GM12892 (cell line): ENCODE measurements at places on chromosomes 7 and 10.

DNA sequence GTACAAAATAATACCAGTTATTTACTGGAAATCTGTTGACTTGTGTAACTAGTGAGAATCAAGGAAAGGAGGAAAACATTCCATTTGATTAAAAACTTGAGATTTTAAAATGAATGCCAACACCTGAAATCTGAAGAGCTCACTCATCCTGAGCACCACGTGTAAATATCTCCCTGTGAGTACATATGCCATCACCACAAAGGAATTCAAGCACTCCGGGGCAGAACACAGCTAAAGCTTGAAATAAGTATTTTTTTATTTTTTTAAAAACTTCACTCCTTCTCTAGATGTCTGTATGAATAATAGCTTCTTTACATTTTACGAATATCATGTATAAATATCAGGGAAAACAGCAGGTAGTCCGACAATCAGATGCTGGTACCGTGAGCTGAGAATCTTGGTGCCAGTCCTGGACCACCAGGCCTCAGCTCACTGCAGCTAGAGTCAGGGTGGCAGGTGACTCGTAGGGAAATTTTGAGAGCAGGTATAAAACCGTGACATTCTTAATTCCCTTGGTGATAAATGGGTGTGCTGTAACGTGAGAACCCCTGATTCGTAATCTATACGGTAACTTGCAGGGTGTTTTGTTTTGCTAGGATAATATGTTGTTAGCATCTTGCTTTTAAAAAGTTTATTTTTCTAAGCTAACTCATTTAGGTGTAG lies 12.7 kb downstream of the LMTK2 start:
- DNase-seq, result no peak

- DNase-seq, result no peak
These were observed 105.4 kb downstream of the ITIH5 start for GRCh38 chr10:7561216-7561893.

DNA sequence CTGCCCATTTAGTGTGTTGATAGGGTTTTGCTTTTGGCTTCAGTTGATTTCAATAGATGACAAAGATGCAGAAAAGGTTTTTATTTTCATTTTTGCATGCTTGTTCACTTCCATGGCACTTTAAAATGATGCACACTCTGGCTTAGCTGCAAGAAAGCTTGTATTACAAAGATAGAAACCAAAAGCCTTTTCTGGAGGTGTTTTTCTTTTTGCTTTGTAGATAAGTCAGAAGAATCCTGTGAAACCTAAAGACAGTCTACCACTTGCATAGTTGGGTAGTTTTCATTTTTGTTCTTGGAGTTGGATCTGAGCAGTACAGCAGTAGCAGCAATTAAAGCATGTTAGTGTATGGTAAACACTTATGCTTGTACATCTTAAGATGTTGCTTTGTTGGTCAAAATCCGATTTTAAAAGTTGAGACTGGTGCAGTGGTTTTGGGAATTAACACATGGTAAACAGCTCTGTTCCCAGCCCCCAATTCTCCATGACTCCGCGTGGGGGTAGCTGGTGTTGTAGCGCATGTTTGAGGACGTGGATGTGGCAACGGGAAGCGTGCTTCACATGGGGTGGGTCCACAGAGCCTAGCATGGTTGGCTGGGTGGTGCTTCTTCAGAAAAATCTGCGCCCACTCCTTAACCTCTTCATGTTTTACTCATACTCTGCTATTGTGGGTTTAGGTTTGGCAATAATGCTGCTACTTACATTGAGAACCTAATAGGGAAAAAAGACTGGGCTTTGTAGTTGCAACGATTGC lies 19.8 kb downstream of the CCNY start:
- DNase-seq, result no peak

GRCh38 chr10:4704034-4704545 lies 121.9 kb upstream of the AKR1E2 start:
- DNase-seq, result no peak

- DNase-seq, result peak; percentile 58
These were observed 22.8 kb upstream of the TTYH3 start for GRCh38 chr7:2608921-2609411.

DNA sequence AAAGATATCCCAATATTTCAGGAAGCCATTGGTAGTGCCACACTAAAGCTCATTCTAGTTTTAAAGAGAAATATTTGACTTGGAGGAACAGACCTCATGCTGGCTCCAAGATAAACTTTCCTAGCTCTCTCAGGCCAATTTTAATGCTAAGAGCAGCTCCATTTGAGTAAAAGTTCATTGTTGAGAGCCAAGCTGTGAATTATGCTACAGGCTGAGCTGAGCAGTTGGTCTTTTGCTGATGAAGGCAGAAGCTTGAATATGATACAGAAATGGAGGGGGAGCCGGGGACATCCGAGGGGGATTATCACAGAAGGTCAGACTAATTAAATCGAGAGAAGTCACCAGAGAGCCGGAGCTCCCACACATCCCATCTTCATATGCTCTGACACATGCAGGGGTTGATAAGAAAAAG lies 175.7 kb upstream of the AUTS2 start:
- DNase-seq, result no peak

DNA sequence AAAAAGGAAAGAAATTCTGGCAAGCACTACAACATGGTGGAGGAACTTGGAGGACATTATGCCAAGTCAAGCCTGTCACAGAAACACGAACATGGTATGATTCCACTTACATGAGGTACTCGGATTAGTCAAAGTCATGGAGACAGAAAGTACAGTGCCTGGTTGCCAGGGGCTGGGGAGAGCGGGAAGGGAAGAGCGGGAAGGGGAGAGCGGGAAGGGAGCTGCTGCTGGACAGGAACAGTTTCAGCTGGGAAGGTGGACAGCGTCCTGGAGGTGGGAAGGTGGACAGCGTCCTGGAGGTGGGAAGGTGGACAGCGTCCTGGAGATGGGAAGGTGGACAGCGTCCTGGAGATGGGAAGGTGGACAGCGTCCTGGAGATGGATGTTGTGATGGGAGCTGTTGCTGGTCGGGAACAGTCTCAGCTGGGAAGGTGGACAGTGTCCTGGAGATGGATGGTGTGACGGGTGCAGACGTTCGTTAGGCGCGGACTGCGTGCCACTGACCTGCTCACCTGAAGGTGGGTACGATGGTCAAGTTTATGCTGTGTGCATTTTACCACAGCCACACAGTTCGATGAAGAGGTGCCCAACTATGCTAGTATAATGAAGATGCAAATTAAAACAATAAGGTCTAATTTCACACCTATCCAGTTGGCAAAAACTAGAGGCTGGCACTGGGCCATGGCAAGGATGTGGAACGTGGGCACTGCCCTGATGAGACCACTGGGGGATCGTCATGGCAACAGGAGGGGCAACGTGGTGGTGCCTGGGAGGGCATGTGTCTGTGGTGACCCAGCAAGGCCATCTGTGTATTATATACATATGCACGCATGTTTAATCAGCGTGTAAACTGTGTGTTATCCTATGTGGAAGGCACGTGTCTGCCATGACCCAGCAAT lies 103.8 kb downstream of the NKX6-2 start:
- DNase-seq, result no peak

DNA sequence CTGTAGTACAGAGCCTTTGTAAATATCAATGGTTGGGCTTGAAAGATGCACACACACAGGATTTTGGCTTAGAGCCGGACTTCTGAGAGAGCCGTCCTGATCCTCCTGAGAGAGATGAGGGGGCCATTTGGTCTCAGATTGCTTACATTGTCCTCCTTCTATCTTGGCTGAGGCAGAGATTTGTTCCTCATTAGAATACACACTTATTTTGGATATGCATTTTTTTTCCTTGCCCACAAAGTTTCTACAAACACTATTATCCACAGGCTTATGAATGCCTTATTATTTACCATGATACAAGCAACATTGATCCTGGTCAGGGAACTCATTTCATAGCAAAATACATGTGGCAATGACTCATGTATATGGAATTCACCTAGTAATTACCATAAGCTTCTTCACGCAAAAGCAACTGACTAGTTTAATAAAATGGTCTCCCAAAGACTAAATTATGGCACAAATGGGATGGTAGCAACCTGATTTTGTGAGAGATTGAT lies 175.3 kb downstream of the MDFIC start:
- DNase-seq, result no peak

- no peak for DNase-seq
These were observed 56.3 kb downstream of the RASGEF1A start for GRCh38 chr10:43210556-43210955.

DNA sequence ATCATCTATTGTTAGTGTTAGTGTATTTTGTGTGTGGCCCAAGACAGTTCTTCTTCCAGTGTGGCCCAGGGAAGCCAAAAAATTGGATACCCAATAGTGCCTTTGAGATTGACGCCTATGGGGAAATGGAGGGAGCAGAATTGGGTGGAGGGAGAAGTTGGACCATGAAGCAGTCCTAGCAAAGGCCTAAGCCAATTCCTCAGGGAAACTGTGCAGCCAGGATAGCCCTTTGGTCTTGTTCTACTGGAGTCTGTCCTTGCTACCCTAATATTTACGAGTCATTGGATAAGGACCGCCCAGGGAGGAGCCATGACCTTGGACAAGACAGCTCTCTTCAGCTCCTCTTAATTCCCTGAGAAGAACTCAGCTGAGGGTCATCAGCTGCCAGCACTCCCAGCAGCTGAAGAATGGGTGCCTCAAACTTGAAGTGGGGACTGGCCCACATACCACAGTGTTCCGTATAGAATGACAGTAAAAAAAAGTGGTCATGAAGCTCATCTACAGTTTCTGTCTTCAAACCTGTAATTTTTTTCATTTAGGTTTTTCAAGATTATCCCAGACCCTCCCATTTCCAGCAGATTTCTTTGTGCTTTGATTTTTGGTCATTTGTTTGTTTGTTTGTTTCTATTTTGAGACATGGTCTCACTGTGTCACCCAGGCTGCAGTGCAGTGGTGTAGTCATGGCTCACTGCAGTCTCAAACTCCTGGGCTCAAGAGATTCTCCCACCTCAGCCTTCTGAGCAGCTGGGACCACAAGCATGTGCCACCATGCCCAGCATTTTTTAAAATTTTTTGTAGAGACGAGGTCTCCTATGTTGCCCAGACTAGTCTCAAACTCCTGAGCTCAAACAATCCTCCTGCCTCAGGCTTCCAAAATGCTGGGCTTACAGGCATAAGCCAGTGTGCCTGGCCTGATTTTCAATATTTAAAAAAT lies 81.2 kb downstream of the C1GALT1 start:
- no peak for DNase-seq

DNA sequence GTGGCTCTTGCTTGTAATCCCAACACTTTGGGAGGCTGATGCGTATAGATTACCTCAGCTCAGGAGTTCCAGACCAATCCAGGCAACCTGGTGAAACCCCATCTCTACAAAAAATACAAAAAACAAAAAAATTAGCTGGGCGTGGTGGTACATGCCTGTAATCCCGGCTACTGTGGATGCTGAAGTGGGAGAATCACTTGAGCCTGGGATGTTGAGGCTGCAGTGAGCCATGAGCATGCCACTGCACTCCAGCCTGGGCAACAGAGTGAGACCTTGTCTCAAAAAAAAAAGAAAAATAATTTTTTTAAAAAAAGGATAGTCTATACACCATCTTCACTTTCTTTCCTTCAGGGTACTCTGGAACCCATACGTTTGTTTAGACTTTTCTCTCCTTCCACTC lies 6.2 kb downstream of the REEP3 start:
- DNase-seq, result no peak

GRCh38 chr7:129376778-129377700 lies 57.2 kb upstream of the STRIP2 start:
- DNase-seq, result no peak

GRCh38 chr10:36390221-36390620 lies 735.2 kb upstream of the ANKRD30A start:
- DNase-seq, result no peak

DNA sequence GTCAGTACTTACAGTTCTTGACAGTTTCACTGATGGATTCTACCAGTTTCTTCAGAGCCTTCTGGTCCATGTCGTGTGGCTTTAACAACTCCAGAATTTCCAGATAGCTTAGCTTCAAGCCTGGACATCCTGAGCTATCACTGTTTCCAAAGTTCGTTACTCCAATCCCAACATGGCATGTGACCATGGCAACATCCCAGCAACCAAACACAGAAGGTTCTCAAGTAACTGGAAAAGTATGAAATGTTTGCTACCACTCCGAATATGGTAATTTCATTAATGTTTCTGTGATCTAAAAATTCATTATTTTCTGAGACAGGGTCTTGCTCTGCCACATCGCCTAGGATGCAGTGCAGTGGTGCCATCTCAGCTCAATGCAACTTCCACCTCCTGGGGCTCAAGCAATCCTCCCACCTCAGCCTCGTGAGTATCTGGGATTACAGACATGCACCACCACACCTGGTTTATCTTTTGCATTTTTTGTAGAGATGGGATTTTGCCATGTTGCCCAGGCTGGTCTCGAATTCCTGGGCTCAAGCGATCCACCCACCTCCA lies 29.3 kb downstream of the RBM48 start:
- DNase-seq, result no peak

GRCh38 chr10:77355844-77356243 lies 281.8 kb downstream of the KCNMA1 start:
- DNase-seq, result no peak

GRCh38 chr10:100286051-100287033 lies at the start of gene BLOC1S2:
TSS of gene BLOC1S2 (minus strand) at chr10:100286680. CDS start at chr10:100286659, 21 bp downstream.
- DNase-seq, result peak; percentile 92

DNA sequence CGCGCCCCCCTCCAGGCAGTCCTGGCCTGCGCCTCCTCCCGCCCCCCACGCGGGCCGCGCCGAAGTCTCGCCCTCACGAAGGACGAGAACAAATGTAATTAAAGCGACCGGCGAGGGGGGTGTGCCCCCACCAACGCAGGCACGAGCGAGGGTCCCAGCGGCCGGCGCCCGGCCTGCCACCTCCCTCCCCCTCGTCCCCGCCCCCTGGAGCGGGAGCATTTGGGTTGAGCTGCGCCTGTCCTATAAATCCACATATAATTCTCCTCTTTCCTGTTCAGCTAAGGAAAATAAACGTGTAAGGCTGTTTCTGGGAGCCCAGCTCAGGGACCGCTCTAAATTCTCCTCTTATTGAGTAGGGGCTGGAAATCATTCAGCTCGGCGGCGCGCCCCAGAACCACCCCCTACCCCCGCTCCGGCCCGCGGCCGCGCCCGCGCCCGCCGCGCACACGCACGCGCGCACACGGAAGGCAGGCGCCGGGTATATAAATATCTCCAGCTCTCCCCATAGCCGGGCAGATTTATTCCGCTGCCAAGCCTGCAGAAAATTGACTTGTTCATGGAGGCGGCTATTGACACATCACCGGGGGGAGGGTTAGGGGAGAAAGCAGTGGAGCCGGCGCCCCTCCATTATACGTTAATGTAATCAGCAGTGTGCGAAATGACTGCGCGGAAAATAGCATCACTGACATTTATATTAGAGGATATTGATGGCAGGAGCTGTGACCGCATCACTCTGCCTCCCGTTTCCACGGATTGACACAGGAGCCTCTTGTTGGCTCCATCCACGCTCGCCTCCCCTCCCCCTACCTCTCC lies 61.6 kb upstream of the BTRC start:
- no peak for DNase-seq
